ENCODE measurements at places on chromosomes 3 and 15.

DNA sequence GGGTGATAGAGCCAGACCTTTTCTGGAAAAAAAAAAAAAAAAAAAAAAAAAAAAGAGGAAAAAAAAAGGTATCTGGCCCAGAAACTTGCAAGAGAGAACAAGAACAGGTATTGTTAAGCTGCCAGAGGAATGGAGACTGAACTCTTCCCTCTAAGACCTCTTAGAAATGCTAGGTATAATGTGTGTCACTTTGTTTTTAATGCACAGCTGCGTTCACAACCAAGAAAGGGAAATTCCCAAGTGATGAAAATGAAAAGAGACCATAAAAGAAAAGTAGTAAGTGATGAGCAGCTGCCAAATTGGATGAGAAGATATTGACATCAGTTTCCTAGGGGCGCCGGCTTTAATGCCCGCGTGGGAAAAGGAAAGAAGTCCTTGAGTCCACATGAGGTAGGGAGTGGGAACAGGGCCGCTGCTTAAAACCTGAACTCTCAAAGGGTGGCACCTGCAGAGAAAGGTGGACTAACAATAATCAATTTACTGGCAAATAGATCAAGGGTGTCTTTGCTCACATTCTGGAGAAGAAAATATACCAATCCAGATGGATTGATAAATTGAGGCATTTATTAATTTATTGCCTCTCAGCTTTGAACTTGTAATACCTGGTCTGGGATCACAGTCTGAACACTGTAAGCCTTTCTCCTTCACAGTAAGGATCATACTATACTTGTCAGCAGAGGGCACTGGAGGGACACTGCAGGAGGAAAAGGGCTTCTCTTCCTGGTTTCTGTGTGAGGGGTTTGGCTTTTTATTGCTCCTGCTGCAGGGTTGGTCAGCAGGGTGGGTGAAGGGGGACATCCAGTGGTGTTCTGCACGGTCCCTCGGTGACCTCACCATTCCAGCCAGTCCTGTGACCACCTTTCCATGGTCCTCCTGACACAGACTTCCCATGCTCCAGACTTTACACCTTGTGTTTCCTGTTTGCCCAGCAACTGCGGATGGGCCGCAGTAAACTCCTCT lies 131.6 kb downstream of the AQP9 start:
- no peak for DNase-seq

DNA sequence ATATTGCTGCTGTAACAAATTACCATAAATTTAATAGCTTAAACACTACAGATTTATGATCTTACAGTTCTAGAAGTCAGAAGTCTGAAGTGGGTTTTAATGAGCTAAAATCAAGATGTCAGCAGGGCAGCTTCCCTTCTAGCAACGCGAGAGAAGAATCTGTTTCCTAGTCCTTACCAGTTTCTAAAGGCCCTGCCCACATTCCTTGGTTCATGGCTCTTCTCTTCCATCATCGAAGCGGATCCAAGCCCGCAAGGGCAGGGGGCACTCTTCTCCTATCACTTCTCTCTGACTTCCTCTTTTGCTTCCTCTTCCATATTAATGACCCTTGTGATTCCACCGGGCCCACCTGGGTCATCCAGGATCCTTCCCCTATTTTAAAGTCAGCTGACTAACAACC lies 16.1 kb downstream of the MINDY4B start:
- no peak for DNase-seq

GRCh38 chr15:78988361-78988911 lies 43.6 kb upstream of the CTSH start:
- DNase-seq = no peak

- DNase-seq = no peak
Observed at GRCh38 chr15:80174017-80174746, 21.4 kb downstream of the FAH start.

DNA sequence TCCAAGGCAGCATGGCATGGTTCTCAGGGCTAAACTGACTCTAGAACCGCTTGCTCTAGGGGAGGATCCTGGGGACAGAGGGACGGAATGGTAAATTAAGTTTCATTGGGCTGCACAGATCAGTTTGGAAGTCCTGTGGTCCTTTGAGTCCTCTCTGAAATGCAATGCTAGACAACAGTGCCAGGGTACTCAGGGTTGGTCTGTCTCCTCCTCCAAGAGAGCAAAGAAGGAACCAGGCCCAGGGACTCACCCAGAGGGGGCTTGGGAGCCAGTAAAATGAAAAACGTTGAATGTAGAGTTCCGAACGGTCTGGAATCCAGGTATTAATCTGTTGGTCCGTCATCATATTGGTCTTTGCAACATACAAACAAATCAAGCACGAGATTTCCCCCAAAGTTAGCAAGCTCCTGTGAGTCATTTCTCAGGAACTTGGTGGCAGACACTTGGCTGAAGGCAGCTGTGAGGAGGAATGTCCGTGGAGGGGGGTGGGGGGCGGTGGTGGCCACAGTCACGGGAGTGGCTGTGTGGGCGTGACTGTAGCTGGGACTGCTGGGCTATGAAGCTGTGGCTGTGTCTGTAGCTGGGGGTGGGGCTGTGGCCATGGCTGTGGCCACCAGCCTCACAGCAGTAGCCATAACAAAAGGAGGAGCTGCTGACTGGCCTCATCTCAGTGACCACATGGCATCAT lies 361.0 kb downstream of the SHQ1 start:
- no peak for DNase-seq

DNA sequence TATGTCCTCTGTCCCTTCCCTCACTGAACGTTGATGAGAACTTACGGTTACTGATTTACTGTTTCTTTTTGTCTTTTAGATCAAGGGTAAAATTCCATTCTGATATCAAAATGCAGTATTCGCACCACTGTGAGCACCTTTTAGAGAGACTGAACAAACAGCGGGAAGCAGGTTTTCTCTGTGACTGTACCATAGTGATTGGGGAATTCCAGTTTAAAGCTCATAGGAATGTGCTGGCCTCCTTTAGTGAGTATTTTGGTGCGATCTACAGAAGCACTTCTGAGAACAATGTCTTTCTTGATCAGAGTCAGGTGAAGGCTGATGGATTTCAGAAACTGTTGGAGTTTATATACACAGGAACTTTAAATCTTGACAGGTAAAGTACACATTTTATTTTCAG lies 990 bp downstream of the MYNN start:
- no peak for DNase-seq

DNA sequence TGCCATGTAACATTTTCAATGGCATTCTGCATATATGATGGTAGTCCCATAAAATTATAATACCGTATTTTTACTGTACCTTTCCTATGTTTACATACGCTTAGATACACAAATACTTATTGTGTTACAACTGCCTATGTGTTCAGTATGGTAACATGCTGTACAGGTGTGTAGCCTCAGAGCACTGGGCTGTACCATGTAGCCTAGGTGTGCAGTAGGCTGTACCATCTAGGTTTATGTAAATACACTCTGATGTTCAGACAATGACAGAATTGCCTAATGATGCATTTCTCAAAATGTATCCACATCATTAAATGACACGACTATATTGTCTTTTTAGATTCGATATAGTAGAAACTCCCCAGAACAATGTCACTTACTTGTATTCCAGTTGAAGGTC lies 22.7 kb downstream of the CD80 start:
- no peak for DNase-seq

GRCh38 chr3:162014284-162014683 lies 517.7 kb downstream of the OTOL1 start:
- no peak for DNase-seq

DNA sequence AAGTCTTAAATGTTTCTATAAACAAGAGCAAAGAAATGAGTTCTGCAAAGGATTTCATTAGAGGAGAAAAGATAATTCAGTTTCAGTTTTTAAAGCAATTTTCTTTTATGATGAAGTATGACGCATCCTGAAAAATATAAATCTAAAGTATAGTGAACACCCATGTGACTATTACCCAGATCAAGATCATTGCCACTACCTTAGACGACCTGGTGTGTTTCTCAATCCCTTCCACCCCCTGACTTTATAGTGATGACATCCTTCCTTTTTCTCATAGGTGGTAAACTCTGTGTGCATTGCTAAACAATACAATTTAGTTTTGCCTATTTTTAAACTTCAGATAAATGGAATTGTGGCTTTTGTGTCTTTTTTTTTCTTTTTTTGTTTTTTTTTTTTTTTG lies 8.4 kb downstream of the STT3B start:
- DNase-seq = no peak

- no peak for DNase-seq
Observed at GRCh38 chr3:16883057-16883722, 1.6 kb upstream of the PLCL2 start.

DNA sequence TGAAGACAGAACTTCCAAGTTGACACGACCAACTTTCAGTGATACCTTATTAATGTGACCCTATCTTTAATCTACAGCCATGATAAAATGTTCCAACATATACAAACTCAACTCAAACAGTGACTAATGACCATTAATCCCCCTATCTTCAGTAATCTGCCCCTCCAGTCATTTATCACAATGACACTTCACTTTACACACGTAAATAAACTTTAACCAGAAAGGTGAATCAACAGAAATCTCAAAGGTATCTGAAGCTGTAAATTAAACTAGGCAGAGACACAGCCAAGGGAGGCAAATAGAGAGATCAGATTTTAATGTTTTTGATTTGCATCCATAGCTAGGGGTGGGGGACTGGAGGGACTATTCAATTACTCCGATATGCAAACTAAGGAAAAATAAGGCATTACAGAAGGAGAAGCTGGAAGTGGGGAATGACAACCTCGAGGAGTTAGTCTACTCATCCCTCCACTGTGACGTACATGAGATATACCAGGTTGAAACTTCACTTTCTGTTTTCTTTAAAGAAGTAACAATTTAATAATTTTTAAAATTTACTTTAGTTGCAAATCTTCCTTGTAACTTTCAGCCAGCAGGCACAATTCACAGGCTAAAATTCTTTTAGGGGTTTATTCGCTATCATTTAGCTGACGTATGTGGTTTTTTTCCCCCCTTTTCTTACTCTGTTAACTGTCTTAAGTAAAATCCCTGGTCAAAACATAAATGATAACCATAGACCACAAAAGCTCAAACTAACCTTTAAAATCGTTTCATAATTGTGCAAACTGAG lies 751.0 kb downstream of the ROBO1 start:
- DNase-seq = no peak

GRCh38 chr3:9314796-9315195 lies 48.1 kb upstream of the THUMPD3 start:
- DNase-seq = no peak

- no peak for DNase-seq
Observed at GRCh38 chr3:81923038-81923437, 161.6 kb upstream of the GBE1 start.

DNA sequence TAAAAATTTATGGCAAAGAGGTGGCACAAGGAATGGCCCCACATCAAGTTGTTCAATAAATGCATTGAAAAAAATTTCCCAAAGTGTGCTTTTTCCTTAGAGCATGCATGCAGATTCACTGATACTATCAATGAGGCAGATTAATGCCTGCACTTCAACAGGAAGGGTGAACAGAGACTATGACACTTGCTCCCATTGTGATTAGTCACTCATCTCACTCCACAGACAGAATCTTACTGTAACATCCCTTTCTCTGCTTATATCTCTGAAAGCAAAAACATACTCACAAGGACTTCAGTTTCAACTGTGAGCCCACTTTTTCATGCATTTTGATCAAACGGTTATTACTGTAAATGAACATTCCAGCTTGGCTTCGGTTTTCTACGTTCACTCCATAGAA lies 60.9 kb downstream of the MORC1 start:
- no peak for DNase-seq

- no peak for DNase-seq
Observed at GRCh38 chr3:61901986-61902385, 340.6 kb downstream of the PTPRG start.

DNA sequence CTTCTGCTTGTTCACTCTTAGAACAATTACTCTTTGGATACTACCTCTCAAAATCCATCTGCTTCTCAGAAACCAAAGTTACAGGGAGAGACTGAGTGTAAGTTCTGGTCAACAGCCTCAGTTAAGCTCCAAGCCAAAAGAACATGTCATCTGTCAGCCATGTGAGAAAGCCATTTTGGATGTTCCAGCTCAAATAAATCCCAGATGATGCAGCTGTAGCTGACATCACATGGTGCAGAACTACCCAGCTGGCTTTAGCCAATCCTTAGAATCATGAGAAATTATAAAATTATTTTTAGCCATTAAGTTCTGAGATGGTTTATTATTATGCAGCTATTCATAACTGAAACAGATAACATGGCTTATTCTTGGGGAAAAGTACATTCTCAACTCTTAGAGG lies 696.0 kb downstream of the ZNF385D start:
- no peak for DNase-seq

DNA sequence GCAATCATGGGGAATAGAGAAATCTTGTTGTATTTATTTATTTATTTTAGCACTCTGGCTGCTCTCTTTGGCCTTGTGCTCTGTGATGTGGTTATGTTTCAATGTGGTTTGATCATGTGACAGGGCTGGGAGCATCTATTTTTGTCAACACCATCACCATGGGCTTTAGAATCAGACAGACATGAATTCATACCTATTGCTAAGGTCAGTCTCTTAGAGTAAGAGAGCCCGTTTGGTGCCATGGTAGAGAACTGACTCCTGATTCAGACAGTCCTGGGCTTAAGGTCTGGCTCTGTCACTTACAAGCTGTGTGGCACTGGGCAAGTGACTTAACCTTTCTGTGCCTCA lies 157.0 kb downstream of the RYR3 start:
- no peak for DNase-seq

GRCh38 chr3:59879031-59879581 lies 829.3 kb upstream of the CFAP20DC start:
- DNase-seq = no peak
